ENCODE measurements at places on chromosomes 5 and 9.

GRCh38 chr5:150573867-150574817 lies 66.2 kb downstream of the NDST1 start:
- DNase-seq, result no peak

DNA sequence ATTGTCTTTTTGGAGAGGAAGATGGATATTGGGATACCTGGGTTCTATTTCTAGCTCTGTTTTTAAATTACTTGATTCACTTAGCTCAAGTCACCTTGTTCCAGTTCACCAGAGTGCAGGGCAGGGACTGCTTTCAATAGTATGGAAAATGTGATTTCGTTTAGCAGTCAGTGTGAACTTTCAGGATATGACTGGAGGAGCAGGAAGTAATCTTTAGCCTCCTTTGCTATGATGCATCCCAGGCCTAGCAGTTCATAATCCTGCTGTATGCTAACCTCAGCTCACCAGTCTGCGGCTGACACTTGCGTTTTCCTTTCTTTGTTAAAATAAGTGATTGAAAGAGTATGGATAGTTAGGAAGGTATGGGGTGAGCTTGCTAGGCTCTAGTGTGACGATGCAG lies 169.7 kb downstream of the ARHGAP26 start:
- DNase-seq, result no peak

GRCh38 chr5:160312134-160312959 lies at the start of gene CCNJL:
Gene CCNJL, minus strand, starts transcription at chr5:160312564. Its CDS starts 641 bp downstream, at chr5:160311923.
- no peak for DNase-seq

DNA sequence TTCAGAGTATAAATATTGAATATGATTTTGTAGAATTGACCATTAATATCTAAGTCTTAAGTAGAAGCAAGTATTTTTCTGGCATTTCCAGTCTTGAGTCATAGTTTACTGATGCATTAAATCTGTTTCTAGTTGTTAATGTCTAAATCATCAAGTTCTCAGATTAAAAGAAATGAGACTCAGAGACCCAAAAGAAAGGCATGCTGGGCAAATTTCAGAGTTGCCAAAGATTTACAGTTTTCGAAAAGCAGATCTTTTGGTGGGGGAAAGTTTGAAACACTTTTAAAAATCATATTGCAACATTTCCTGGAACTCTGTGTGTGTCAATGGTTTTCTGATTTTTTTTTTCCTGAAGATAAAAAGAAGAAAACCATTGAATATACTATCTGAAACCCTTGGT lies 60.9 kb downstream of the ANKRD55 start:
- DNase-seq, result no peak

DNA sequence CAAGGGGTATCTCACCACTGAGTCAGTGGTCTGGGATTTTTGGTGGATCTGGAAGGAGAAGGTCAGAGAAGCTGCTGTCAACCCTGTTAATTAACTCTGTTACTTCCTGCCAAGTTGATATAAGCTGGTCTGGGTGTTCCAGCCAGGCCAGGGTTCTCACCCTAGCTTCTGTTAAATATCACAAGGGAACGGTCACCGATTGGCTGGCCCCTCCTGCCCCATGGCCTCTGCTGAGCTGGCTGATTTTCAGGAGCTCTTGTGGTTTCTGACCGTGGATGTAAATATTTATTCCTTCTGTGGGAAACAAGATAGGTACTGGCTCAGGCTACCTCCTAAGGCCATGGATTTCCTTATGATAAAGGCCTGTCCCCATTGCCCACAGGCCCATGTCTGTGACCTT lies 1.0 kb downstream of the ADAMTS13 start:
- DNase-seq, result no peak

GRCh38 chr5:142472306-142472951 lies 147.6 kb upstream of the SPRY4 start:
- peak; percentile 27 for DNase-seq

DNA sequence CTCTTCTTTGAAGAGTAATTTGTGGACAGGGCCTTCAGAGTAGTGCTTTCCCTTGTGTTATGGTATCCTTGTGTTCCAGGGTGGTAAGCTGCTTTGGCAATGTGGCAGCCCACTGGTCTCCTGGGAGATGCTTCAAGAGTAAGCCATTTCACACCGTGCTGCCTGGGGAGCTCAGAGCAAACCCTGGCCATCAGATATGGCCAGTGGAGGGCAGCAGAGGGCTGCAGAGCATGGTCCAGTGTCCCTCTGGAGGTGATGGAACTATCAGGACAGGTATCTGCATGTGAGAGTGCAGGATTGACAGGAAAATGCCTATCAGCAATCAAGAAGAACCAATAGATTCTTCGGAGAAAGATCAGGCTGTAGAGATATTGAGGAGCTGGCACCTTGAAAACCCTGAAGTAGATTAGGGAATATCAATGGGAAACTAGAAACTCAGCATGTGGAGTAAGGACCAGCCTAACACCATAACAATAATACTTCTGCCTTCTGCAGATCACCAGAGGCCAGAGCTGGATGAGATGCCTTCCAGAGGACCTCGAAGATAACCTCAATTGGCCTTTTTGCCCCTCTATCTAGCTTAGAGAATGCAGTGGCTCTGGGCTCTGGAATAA lies 90.8 kb downstream of the PLPPR1 start:
- DNase-seq, result no peak

Measured in stimulated activated CD8-positive, alpha-beta memory T cell treated with anti-CD3 and anti-CD28 coated beads, Interleukin-4, amount 100 ng/mL, for 4 hours (primary cell).